Frontal cortex (tissue), 4 donors: ENCODE measurements at places on chromosomes 7 and 10.

GRCh38 chr7:53965716-53966115 lies 576.5 kb upstream of the VSTM2A start:
- no peak for DNase-seq

- DNase-seq = no peak
Measured at GRCh38 chr10:86413046-86413728, 46.6 kb upstream of the GRID1 start.

DNA sequence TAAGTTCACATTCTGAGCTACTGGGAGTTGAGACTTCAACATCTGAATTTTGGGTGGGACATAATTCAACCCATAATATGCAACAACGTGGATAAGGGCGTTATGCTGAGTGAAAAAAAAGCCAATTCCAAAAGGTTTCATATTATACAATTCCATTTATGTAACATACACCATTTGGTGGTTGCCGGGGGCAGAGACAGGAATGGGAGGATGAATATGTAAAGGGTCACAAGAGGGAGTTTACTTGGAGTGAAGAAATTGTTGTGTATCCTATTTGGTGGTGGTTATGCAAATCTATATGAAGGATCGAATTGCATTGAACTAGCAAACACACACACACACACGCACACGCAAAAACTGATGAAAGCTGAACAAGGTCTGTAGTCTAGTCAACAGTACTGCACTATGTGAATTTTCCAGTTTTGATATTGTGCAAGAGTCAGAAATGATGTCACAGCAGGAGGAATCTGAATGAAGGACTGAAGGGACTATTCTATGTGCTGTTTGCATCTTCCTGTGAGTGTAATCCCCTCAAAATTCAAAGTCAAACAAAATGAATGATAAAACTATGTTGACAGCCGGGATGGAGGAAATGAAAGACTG lies 249.2 kb upstream of the HABP2 start:
- DNase-seq = no peak

- DNase-seq = no peak
Measured at GRCh38 chr10:1324903-1325302, 268.7 kb downstream of the WDR37 start.

GRCh38 chr7:34846976-34847375 lies 189.0 kb downstream of the NPSR1 start:
- no peak for DNase-seq

DNA sequence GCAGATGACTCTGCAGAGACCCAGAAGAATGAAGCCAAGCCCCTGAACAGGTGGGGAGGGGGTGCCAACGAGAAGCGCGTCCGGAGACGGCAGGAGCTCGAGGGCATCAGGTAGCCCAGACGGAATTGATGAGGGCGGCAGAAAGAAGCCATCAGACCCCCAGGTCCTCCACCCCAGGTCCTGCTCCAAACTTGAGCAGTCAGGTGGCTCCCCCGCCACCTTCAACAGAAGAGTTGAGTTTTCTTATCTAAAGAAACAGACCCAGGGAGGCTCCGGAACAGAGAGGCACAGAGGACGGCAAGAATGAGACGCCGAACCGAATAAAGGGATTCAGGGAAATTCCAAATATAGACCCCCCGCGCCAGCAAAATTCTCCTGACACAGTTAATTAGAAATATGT lies 22.2 kb downstream of the RGS10 start:
- DNase-seq = no peak

DNA sequence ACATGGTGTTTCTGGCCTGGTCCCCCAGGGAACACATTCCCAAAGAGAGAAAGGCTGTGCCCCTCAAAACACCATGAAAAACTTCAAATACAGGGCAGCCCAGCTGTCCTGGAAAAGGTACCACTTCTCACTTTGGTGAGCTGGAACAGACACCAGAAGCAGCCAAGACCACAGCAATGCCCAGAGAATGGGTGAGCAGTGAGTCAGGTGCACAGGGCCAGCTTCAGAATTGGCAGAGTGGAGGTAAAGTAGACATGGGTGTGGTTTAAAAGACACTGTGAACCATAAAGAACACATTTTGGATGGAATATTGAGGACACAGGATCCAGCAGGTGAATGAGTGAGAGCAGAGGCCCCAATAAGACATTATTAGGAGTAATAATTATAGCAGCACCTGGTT lies 51.3 kb downstream of the FAM13C start:
- no peak for DNase-seq

GRCh38 chr10:77350134-77350533 lies 287.5 kb downstream of the KCNMA1 start:
- DNase-seq = no peak

GRCh38 chr10:31920538-31920937 lies 8.1 kb downstream of the ARHGAP12 start:
- DNase-seq = no peak

- DNase-seq = no peak
Measured at GRCh38 chr7:37510043-37510634, 61.5 kb upstream of the ELMO1 start.

DNA sequence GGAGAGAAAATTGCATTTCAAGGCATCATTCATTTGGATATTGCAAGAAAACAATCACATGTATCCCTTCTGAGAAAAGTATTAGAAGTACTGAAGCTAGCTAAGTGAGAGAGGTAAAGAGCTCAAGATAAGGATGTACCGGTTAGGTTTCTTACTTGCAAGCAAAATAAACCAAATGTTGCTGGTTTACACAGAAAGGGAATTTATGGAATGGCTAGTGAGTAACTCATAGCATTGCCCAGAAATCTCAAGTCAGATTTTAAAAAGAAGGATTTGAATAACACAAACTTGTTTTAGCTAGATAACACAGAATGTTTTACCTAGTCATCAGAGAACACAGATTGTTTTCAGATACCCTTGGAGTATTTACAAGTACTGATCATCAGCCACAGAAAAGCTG lies 30.6 kb downstream of the KLHL7 start:
- no peak for DNase-seq

GRCh38 chr7:65809259-65809981 lies 63.5 kb upstream of the VKORC1L1 start:
- no peak for DNase-seq

- DNase-seq = peak; percentile 53
Measured at GRCh38 chr7:68176974-68177373, 1180.3 kb downstream of the TYW1 start.

DNA sequence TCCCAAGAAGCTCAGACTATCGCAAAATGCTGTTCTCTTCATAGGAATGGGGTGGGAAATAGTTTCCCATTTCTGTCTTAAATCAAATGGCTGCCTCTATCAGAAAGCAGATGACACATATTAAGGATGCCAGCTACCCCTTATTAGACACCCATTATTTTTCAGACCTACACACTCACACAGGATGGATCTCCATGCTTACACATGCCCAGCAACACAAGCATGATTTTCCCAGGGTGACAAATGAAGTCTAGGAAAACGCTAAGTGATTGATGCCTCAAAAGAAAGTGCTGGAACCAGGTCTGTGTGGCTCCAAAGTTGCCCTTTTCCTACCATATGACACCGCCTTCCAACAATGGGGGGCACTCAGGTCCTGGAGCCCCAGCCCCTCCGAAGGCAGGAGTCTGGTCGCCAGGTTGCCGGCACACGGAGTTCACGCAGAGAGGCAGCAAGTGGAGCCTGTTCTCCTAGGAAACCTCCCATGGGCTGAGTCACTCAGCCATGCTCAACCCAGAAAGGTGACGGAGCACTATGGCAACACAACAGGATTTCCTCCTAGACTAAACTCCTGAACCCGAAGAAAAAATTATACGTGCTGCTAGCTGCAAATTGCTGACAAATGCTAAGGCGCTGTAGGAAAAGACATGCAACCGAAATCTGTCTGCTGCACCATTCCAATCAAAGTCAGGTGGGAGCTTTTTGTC lies 19.8 kb downstream of the VOPP1 start:
- DNase-seq = no peak

DNA sequence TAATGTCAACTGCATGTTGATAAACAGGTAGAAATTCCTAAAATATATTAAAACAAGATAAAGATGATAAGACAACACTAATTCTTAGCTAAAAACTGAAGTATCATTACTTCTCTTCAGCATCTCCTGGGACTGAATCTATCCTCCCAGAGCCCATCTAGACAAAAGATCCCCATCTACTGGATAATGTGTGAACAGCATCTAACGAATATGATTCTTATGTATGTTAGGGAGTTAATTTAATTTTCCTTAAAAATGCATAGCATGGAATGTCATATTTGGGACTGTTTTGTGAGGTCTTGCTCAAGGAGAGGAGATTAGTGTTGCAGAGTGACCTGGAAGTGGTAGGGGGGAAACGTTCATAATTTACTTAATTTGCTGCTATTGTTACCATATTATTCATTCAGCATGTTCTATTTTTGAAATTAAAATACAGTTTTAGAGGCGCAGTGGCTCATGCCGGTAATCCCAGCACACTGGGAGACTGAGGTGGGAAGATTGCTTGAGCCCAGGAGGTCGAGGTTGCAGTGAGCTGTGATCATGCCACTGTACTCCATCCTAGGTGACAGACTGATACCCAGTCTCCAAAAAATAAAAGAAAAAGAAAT lies 305.1 kb upstream of the CSTF2T start:
- peak; percentile 29 for DNase-seq

DNA sequence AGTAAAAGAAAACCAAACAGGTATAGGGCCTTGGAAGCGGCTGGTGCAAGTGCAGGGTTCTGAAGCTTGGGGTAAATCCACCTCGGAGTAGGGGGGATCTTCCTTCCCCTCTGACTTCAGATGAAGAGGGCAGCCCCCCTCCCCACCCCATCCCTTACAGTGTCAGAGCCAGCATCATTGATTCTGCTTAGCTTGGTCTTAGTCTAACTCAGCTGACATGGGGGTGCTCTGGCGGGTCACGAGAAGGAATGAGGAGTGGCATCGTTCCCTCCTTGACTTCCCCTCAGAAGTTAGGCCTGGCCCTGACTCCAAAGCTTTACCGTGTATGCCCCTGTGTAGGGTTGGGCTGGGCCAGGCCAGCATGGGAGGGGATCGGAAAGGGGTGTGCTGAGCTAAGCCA lies 44.2 kb upstream of the SAMD8 start:
- DNase-seq = no peak

- no peak for DNase-seq
Measured at GRCh38 chr7:151351027-151351426, 9.4 kb downstream of the NUB1 start.

- DNase-seq = no peak
Measured at GRCh38 chr10:86410542-86411124, 44.0 kb upstream of the GRID1 start.

GRCh38 chr10:61487506-61487905 lies 34.3 kb upstream of the TMEM26 start:
- DNase-seq = no peak

- DNase-seq = no peak
Measured at GRCh38 chr7:41912426-41912825, 209.5 kb upstream of the INHBA start.

DNA sequence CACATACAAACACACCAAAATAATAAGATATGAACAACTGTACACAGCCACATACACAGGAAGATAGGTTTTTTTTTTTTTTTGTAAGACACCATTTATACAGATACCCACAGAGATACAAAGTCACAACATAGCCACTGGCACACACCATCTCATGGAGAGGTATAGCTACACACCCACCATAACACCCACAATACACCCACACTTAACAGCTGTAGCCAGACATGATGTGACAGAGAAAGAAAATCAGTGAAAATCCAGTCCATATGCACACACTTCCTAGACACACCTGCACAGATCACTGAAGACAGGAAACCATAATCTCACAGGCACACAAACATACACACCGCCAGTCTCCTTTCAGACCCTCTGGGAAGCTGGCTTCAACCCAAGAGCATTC lies 62.4 kb upstream of the PAX2 start:
- DNase-seq = no peak

DNA sequence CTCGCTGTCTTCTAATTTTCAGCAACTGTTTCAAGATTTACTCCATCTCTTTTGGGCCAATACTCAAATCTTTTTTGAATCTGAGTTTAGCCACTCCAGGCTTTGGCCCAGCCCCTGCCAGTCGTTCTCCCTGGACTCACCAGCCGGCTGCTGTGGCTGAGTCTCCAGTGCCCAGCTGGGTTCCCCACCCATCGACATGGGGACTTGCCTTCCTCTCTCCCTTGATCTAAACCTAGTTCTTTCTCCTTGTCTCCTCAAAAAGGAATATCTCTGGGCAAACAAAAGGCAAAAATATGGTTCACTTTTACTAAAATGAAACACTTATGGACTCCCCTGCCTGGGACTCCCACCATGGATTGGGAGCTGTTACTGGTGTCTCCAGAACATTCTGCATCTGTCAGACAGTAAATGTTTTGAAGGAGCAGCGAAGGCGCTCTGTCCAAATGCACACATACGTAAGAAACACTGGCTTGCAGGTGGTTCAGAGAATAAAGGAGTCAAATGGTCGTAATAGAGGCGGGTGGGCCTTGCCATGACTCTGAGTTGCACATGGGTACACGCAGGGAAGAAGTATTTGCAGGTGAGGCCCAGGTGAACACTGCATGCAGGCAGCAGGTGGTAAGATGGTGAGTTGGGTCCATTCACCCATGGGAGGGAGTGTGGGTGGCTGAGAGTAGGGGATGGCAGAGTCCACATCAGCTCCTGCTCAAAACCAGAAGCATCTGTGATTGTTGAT lies 35.5 kb upstream of the HABP2 start:
- DNase-seq = no peak

GRCh38 chr10:89478085-89478738 lies 57.2 kb downstream of the SLC16A12 start:
- DNase-seq = no peak

GRCh38 chr7:144821067-144821466 lies 14.8 kb downstream of the TPK1 start:
- DNase-seq = no peak

DNA sequence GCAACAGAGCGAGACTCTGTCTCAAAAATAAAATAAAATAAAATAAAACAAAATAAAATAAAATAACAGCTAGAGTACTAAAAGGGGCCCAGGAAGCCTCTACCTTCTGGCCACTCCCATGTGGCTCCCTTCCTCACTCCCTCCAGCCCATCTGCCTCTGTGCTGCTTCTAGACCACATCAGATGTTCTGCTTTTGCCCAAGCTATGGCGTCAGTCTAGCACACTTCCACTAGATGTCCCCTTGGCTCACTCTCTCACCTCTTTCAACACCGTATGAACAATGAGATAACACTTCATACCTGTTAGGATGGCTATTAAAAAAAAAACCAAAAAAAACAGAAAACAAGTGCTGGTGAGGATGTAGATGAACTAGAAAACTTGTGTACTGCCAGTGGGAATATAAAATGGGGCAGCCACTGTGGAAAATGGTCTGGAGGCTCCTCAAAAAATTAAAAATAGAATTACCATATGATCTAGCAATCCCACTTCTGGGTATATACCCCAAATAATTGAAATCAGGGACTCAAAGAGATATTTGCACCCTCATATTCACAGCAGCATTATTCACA lies 132.3 kb downstream of the ARHGAP22 start:
- no peak for DNase-seq
